ENCODE measurements at places on chromosomes 7 and 10.

DNA sequence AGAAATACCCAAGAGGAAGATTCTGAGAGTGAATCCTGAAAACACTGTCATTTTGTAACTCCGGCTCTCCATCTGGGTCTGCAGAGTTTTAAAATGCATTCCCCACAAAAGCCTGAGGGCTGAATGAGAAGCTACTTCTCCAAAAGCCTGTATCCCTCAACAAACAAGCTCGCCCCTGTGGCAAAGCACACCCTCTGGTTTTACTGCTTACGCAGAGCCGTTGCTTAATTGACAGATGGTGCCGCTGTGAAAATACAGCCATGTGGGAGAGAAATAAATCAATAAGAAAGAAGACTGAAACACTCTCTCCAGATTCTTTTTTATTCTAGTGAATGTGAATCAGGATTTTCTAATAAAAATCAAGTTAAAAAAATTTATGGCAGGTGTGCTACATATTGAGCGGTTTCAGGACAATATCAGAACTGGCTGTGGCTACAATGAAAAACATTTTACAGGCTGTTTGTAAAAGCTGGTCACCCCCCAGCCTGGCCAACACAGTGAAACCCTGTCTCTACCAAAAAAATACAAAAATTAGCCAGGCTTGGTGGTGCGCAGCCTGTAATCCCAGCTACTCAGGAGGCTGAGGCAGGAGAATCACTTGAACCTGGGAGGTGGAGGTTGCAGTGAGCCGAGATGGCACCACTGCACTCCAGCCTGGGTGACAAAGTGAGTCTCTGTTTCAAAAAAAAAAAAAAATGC is 32.5 kb downstream of the C7orf33 start:
- DNase-seq = no peak

DNA sequence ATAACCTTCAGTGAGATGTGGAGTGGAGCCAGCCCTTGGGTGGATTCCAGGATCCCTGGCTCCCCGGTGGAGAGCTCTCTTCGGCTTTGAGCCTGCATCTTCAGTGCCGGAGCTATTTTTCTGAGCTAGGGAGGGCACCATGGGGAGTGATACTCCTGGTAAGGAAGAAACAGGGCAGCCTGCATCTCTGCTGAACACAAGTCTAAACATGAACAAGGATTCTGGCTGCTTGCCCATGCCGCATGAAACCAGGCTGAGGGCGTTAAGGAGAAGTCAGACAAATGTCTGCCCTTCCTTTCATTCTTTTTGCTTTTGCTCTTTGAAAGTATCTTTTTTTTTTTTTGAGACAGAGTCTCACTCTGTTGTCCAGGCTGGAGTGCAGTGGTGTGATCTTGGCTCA is 60.4 kb downstream of the EVX1 start:
- no peak for DNase-seq

DNA sequence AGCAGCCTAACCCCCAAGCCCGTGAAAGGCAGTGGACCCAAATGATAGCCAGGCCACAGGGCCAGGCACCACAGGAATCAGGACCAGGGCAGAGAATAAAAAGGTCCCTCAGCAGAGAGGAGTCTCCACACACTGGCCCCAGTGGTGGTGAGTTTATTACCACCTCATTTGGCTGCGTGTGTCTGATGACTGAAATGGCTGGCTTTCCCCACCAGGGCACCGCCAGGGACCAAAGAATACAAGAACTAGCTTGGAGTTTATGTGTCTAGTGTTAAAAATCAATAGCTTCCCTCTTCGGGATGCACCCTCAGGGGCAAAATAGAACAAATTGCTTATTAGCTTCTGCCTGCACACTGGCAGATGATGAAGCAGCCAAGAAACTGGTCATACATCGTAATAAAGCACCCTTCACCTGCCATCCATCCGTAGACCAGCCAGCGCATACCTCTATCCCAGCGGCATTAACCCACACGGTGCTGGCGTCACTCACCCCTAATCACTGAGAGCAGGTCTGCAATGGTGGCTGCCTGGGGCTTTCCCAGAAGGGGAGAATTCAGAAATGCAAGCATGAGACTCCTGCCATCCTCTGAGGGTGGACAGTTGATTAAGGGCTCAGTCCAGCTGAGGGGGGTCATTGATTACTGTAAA is 223.7 kb upstream of the ZMIZ1 start:
- no peak for DNase-seq

GRCh38 chr10:13206546-13207443 is 27.4 kb downstream of the UCMA start:
- DNase-seq = no peak

DNA sequence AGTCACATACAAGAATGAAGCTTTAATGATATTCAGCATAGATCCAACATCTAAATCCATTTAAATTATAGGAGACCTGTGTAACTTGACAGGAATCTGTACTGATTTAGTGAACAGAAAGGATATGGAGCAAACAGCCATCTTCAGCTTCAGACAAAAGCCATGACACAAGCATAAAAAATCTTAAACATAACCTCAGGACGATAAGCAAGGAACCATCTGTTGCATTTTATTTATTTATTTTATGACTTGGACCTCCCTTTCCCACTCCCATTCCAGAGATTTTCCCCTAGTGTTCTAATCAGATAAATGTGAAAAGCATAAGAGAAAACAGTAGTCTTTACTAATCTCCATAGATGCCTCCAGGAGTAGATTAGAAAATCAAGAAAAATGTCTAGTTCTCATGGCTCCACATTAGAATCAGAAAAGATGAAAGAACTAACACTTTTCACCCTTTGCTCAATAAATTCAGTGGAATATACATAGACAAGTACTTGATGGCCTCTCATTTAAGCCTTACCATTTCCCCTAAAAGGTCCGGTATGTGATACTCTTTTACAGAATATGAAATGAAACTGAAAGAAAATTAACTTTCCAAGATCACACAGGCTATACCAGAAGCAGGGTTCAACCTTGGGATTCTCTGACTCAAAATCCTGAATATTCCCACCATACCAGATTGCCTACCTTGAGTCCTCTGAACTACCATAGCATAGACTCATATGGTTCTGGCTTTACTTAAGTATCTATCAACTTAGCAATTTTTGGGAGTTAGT is 15.2 kb downstream of the CACNA2D1 start:
- no peak for DNase-seq

DNA sequence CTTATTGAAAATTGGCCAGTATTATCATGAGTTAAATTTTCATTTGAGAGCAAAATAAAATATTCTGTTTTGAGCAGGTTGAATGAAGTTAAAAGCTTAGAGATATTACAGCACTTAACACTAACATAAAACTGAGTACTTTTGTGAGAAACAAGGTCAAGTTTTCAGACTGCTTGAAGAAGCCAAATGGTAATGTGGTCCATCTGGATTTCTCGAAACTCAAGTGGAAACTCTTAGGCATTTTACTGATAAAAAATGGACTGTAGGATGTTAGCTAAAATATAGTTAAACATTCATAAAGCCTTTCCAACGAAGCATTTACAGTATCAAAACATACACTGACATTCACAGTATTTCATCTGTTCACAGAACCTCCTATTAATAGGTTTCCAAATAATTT is 528.1 kb upstream of the SEMA3D start:
- no peak for DNase-seq

GRCh38 chr7:80140388-80140787 is 5.8 kb downstream of the GNAI1 start:
- DNase-seq = no peak

- no peak for DNase-seq
These were observed 9.4 kb downstream of the NUB1 start for GRCh38 chr7:151351027-151351426.

DNA sequence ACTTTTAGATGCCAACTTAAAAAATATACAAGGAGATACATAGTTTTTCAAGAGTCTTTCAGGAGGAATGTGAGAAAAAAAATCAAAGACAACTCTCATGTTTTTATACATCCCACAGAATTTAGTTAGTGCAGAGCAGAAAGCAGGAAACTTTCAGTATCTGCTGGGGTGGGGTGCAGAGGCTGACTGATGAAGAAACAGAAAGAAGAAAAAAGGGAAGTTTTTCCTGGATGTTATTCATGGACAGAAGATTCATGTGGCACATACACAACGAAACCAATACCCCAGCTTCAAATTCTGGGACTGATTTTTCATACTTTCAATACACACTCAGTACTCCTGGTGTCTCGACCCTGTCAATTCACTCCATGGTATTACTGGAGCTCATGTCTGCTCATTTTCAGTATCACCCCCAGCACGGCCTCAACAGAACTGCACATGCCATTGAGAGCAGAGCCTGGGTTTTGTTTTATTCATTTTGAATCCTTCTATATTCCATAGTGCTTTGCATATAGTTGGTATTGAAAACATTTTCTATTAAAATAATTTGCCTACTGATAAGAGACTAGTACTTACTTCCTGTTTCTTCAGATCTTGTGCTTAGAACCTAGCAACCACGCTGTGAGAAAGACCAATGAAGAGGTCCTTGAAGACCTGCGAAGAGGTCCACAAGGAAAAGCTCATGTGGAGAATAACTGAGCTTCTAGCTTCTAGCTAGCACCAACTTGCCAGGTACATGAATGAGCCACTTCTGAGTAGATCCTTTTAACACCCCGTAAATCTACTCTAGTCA is 49.0 kb downstream of the NDUFB2 start:
- no peak for DNase-seq

DNA sequence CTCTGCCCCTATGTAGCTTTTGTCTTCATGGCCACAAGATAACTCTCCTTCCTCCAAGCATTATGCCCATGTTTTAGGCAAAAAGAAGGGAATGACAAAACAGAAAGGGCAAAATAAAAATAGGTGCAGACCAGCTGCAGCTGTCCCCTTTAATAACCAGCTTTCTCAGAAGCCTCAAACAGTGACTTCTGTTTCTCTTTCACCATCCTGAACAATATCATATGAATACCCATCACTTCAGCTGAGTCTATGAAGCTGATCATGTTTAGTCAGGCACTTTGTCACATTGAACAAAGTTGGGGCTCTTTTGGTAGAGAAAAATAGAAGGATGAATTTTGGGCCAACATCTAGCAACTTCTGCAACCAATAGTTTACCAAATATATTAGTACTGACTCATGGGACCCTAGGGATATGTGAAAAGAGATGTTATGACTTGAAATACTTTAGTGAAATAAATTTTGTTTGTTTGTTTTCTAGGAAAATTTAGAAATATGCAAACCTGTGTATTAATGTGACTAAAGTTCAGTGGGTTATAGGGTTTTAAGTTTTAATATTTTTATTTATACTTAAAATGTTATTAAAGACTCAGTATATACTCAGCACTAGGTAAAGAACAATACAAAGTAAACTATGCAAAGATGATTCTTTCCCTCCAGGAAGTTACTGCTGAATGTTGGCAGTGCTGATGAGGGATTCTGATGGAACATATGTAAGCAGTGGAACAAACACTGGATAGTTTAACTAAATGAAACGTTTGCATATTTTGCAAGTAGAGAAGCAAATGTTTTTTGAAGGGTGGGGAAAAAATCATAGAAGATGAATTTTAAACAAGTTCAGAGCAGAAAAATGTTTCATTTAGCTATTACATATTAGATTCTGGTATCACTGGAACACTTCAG is 133.7 kb downstream of the FOXP2 start:
- DNase-seq = no peak
